A673 (cell line): ENCODE measurements at places on chromosomes 3 and 15.

- no peak for DNase-seq
These were observed 36.2 kb upstream of the LDHAL6B start for GRCh38 chr15:59170295-59171066.

DNA sequence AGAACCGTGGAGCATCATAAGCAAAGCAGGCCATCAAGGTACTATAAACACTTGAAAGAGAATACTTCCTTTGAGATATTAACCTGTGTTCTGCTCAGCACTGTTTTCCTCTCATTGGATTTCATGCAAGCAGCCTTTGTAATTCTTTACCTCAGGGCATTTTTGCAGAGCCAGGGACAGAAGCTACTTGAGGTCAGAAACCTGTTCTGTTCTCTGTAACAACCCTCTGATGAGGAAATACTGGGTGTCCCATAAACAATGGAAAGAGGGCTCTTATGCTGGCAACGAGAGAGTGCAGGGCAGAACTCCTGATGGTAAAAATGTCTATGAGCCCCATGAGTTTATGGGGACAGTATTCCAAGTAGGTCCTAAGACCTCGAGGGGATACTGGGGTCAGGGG is 66.0 kb downstream of the DCLK3 start:
- DNase-seq, result no peak

DNA sequence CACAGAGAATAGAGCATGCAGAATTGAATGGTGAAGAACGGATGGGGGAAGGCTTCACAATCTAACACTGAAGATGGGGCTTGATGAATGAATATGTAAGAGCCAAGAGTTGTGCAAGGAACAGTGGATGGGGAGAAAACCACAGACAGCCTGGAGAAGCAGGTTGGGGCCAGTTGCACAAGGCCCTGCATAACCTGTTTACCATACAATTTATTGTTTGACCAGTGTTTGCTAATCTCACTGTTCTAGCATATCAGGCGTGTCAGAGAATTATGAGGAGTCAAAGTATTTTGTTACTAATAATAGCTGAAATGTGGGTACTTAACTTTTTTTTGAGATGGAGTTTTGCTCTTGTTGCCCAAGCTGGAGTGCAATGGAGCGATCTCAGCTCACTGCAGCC is 36.4 kb downstream of the LINS1 start:
- no peak for DNase-seq

DNA sequence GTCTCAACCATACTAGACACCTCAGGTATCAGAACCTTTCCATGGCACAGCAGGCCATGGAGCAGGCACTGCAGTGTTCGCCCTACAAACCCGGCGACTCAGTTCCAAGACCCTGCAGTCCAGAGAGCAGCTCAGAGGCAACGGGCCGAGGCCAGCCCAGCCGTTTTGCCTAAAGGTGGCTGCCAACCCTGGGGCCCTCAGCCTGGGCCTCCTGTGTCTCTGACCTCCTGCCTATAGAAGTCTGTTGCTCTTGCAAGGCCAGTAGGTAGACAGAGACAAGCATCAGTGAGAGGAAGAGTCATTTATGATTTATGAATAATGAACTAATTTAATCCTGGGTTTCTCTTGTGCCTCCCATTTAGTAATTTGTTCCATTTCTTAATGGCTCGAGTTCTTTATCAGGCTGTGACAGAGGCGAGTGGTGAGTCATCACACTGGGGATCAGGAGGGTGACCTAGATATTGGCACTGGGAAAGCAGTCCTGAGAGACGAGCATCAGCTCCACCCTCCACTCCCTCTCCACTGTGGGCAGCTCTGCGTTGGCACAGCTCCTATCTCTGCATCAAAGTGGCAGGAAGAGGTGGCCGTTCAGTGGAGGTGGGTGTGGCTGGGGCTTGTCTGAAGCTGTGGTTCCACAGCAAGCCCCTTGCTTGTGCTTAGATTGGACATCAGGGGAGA is 79.8 kb downstream of the ABHD5 start:
- DNase-seq, result no peak

DNA sequence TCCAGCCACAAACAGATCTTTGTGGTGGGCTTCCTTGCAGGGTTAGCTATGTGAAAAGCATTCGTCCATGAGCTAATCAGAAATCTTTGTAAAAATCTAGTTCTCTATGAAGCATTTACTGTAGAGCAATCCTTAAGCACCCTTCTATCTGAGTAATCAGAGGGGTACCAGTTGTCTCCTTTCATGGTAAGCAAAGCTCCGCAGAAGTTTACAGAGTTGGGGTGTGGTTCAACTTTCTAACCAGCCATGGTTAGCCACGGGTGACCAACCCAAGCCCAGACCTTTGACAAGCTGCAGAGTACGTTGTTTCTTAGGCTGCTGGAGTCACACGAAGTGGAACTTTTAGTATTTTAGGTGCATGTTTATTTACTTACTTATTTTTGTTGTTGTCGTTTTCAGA is 77.4 kb downstream of the FLNB start:
- no peak for DNase-seq

- peak; percentile 92 for DNase-seq
These were observed at the start of gene TFDP2 for GRCh38 chr3:142148792-142149672. TFDP2 (minus strand) TSS chr3:142149544; CDS start chr3:142101749, 47,795 bp downstream.

GRCh38 chr15:83105440-83105839 is 2.0 kb upstream of the TM6SF1 start:
- no peak for DNase-seq

DNA sequence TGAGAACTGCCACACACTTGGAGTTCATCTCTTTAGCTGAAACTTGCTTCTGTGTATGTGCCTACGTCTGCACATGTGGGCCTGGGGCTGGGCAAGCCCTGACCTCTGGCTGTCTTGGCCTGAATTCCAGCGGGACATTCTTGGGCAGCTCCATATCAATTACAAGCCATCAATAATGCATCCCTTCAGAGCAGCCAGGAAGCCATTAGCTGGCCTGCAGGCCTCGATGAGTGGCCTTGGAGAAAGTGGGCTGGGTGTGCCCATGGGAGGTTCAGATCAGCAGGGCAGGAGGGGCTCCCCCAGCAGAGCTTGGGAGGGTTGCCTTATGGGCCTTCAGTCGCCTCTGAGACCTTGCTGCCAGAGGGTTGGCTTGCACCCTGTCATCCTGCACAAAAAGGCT is 124.1 kb downstream of the ETFA start:
- DNase-seq, result no peak

DNA sequence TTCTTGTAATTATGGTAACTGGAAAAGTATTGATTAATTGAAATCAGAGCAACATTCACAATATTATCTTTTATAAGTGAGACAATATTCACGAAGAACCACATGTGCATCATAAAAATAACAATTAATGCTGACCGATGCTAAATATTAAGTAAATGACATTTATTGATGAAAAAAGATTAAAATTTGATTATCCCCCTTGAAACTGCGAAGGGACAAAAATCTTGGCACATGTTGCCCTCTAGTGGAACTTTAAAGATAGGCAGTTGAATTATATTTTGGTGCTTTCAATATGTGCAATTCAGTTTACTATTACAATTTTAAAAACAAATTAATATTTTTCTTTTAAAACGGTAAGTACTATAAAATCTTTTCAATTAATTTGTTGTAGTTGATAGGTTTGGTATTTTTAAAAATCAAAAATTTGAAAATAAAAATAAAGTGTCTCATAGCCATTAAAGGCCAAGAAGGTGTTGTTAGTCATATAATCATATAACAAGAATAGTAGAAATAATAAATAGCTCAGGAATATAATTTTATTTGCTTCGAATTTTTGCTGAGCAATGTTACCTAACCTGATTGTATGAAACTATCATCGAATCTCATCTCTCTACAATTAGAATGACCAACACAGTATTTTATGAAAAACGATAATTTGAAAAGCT is 270.2 kb downstream of the ROBO1 start:
- DNase-seq, result peak; percentile 28

- no peak for DNase-seq
These were observed 64.4 kb upstream of the CPB1 start for GRCh38 chr3:148763156-148763680.

DNA sequence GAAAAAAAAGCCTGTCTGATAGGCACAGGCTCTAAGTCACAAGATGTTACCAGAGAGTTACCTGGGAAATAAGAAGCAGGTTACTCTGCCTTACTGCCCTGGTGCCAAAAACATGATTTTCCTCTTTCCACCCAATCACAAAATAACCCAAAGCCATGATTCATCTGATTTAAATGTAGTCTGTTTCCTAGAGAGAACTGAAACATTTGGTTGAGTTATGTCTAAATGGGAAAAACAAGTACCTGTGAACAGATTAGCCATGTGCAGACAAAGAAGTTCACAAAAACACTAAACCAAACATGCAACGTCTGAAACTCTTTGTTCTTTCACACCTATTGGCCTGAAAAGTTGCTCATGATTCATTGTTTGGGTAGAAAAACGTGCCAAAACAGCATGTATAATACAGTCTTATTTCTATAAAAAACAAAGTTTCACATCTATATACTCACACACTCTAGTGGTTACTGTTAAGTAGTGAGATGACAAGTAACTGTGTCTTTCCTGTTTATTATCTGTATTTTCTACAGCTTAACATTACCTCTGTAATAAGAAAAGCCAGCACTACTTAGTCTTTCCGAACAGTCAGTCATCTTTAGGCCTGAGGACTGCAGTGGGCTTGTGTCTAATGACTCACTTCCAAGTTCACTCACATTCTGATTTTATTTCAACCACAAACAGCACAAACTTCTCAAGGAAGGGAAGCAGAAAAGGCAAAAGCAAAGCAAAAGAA is 30.2 kb downstream of the FAM174B start:
- no peak for DNase-seq

DNA sequence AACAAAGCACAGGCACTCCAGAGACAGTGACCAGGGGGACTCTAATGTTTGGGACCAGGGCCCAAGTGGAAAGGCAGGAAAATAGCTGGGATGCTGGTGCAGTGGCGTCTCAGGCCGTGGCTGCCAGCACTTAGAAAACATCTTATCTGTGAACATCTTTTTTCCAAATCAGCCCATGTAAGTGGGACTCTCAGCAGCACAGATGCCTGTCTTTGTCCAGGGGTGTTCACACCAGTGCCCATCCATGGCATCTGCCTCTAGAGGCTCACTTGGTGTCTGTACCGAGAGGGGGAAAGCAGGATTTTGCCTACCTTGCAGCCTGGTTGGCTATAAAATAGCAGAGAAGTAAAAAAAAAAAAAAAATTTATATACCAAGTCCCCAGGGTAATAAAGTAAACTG is 26.7 kb downstream of the SLC12A8 start:
- no peak for DNase-seq

GRCh38 chr3:49219132-49219531 is 47.7 kb downstream of the KLHDC8B start:
- no peak for DNase-seq

- DNase-seq, result no peak
These were observed 4.6 kb downstream of the TSC22D2 start for GRCh38 chr3:150412561-150413231.

DNA sequence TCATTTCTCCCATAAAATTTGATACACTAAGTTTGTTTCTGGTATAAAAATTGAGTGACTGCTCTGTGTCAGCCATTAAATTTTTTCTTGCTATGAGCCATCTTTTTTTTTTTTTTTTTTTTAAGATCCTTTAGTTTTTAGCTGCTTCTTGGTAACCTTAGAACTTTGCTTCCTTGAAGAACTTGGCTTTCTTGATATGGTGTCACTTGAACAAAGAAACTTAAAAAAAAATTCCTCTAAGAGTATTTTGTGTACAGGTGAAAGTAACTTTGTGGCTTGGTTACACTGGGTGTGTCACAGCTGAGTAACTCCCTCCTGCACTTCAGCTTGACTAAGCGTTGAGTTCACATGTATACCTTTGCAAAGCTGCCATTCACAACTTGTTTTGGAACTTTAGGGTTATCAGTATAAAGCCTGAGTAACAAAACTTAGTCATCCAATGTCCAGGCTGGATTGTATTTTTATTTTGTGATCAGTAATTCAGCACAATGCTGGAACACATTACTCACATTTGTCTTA is 6.5 kb downstream of the CHD2 start:
- no peak for DNase-seq
